ENCODE measurements at places on chromosomes 6 and 20.

GRCh38 chr6:35948725-35949124 is 27.8 kb upstream of the SRPK1 start:
- no peak for DNase-seq

DNA sequence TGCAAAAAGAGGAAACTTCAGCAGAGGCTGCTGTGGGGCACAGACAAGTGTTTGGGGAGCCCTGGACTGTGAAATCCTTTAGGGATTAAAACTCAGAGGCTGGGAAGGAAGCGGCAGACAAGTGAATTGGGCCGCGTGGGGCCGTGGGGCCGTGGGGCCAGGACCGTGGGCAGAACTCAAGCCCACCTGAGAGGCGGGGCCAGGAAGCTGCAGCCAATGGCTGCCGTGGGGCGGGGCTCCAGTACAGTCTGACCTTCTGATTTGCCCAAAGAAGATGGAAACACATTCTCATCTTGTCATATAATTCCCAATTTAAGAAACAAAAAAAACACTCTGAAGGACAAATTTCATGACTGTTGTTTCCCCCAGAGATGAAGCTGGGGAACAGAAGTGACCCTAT is 55.4 kb downstream of the ANKRD60 start:
- no peak for DNase-seq

GRCh38 chr6:153056308-153056707 is 53.8 kb upstream of the MTRF1L start:
- no peak for DNase-seq

DNA sequence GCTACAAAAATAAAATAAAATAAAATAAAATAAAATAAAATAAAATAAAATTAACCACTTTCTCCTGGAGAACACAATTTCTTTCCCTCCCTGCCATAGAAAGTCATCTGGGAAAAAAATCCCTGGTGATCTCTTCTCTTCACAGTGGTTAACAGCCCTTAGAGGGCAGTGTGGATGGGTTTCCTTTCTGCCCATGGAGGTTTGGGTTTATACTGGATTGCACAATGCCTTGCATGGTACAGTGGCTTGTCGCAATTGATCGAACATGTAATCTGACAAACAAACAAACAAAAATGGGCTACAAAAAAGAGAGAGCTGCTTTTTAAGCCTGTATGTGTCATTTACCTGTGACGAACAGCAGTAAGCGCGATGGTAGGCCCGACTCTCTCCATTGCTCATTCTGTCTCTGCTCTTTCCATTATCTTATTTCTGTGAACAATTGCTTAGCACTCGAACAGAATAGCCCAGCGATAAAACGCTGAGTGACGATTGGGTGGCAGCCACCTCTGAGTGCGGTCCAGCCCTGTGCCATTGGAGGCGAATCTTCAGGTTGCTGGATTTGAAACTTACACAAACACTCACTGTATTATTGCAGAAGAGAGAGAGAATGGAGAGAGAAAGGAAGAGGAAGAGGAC is 166.1 kb downstream of the CD83 start:
- no peak for DNase-seq
